Activated T-cell treated with anti-CD3 and anti-CD28 coated beads, Interleukin-2, amount 50 U/mL, for 24 hours (primary cell): ENCODE measurements at places on chromosomes 16 and 17.

GRCh38 chr17:61313461-61314326 is 85.9 kb upstream of the TBX2 start:
- DNase-seq, result no peak

DNA sequence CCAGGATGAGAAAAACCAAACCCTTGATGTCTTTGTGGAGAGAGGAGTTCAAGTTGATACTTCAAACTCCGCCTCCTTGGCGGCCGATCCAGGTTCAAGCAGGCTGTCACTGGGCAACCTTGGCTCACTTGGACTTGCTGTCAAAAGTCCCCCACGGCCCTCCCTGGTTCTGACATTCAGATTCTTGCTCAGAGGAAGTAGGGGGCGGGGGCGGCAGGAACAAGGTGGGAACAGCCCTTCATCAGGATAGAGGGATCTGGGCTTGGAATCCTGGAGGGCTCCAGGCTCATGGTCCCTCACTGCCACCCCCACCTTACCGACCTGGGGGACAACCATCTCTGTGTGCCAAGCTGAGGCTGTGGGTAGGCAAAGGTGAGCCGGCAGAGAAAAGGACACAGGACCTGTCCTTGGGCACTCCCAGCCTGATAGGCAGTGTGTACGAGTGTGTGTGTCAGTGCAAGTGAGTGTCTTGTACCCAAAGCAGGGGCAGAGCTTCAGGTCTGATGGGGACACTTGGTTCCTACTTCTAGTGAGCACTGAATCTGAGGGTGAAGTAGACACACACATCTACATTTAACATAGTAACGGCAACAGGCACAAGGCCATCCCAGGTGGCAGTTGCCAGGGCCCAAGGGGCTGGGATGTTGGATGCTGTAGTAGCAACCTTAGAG is 6.6 kb upstream of the TSPOAP1 start:
- DNase-seq, result peak; percentile 71

DNA sequence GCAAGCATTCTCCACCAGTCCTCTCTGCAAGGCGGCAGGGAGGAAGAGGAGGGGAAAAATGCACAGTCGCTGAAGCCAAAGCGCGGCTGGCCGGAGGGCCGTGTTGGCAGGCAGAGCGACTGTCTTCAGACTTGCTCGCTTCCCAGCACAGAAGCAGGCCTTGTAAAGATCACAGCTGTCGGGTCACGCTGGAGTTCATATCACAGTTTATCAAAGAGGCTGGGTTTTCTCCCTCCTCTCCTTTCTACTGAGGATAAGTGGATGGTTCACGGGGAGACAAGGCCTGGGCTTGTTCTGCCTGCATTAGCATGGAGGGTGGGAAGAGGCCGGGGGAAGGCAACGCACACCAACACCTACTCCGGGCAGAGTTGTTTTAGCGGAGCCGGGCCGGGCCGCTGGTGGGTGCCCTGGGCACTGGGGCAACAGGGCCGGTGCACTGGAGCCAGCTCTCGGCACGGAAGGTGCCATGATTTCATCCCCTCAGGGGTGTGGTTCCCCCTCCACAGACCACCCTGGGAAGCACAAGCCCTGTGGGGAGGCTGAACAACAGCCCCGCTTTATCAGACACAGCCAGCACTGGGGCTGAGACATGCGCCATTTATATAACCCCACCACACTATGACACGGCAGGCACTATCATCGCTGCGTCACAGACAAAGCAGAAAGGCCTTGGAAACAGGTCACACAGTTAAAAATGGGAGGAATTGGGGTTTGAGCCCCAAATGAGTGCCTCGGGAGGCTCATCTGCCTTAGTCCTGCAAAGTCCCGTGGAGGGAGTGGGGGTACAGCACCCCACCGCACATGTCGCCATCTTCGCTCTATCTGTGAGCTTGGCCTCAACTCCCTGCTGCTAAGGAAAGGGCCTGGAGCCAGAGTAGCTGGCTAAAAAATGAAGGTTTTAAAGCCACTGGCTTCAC is 40.3 kb upstream of the MTSS2 start:
- DNase-seq, result no peak

- no peak for DNase-seq
Measured at GRCh38 chr17:65586899-65587298, 25.5 kb upstream of the AXIN2 start.

DNA sequence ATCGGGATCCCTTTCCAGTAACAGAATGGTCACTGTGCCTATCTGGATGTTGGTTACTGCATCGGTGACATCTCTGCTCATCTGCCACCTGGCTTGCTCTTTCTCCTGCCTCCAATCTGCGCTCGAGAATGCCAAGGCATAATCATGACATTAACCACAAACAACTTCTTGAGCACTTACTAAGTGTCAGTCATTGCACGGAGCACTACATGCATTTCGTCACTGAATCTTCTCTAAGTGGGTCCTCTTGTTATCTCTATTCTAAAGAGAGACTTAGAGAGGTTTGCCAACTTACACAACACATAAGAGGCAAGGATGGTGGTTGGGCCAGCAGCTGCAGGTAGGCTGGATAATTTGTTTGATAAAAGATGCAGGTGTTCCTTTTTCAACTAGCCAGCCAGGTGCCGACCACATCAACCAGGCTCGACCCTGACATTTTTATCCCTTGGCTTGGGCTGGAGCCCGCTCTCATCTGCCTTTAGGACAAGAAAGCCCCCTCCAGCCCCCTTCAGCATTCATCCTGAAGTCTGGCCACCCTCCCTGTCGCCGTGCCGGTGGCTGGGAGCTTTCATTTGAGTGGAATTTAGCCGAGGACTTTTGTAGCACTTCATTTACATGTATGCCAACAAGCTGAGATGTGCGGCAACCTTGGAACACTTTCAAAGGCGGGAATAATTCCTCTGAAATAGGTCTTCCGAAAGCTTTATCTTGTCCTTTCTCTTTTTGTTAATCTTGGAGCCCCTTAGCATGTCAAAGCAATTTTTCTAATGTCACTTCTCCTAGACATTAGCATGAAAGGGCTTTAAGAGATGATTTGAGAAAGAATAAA is 89.3 kb upstream of the NKD1 start:
- no peak for DNase-seq

GRCh38 chr16:46972429-46973206 is 856 bp downstream of the DNAJA2 start:
- peak; percentile 72 for DNase-seq

DNA sequence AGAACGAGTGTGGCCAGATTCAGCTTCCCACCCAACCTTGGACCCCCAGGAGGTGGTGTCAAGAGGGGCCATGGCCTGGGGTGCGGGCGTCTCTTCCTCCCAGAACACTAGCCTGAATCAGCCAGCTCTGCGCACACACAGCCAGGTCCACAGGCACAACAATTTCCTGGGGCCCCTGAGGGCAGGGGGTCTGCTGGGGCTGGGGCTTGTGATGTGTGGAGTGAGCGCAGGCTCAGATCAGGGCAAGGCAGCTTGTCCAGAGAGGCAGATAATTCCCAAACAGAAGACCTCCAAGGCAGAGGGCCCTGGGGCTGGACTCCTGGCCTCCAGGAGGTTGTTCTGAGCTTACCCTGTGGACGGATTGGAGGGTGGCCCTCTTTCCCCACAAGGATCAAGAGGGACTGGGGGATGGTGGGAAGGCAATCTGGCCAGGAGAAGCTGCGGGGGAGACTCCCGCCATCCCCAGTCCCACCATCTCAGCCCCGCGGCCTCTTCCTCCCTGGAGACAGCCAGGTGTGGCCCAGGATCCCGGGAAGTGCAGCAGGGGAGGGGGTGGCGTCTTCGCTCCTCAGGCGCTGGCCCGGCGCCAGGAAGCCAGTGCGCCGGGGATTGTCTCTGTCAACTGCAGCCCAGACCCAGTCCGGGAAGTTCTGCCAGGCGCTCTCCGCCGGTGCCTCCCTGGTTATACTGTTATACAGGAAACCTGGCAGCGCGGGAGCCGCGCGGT is 52.0 kb upstream of the AMZ2 start:
- DNase-seq, result peak; percentile 60

DNA sequence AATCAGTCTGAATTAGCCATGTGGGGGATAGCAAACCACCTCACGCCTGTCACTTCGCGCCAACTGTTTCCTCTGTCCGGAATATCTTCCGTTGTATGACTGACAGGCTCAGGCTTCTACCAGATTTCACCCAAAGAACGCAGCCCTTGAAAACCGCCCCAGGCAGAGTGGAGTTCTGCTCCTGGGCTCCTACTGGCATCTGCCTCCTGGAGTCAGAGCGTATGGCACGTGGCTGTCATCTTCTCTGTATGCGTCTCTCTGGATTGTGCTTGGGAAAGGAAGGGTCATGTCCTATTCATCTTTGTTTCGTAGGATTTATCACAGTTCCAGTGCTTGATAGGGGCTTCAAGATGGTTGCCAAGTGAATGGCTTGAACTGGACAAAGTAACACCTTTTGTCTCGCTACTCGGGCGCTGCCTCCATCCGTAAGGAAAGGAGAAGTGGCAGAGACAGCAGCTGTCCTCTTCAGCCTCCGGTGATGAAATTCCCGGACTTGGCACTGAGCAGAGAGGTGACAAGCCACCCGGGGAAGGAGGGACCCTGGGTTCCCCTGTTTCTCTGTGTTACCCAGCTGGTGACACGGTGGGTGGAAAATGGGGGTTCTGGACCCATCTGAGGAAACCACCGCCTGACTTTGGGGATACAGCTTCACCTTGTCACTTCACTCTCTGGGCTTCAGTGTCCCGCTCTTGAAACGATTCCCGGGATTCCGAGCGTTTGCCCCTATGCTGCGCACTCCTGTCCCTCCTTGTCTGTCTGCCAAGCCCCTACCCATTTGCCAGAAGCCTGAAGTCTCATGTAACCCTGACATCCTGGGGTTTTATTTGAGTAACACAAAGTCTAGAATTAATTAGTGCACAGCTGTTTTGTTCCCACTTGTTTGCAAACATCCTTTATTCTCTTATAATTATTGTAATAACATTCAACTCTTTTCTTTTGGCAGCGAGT is 13.9 kb downstream of the KIAA0513 start:
- DNase-seq, result no peak

DNA sequence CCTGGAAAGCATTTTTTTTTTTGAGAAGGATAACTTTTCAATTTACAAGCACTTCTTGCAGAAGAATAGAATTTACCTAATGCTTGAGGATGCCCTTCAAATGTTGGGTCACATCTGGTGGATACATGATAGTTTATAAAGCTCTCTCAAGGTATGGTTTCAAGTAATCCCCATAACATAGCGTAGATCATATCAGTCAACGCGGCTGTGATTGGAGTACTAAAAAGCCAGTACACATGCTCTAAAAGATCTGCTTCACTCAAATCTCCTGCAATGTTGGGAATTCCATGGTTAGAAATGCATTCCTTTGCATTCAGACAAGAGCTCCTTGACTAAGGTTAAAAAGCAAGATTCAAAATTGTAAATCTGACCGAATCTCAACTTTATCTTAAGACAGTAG is 3.9 kb upstream of the KCNJ16 start:
- DNase-seq, result no peak

DNA sequence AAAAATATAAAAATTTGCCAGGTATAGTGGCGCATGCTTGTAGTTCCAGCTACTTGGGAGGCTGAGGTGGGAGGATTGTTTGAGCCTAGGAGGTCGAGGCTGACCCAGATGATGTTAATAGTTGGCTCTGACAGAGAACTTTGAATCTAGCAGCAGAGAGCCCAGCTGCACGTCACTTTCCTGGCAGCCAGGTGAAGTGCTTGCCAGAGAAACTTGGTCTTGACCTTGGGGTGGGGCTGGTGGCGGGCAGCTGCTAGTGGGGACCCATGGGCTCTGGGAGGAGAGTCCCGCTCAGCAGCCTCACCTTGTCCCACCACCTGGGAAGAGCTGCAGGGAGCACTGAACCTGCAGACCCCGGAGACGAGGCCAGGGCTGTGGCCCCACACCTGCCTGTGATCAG is 3.1 kb upstream of the C16orf74 start:
- DNase-seq, result no peak

DNA sequence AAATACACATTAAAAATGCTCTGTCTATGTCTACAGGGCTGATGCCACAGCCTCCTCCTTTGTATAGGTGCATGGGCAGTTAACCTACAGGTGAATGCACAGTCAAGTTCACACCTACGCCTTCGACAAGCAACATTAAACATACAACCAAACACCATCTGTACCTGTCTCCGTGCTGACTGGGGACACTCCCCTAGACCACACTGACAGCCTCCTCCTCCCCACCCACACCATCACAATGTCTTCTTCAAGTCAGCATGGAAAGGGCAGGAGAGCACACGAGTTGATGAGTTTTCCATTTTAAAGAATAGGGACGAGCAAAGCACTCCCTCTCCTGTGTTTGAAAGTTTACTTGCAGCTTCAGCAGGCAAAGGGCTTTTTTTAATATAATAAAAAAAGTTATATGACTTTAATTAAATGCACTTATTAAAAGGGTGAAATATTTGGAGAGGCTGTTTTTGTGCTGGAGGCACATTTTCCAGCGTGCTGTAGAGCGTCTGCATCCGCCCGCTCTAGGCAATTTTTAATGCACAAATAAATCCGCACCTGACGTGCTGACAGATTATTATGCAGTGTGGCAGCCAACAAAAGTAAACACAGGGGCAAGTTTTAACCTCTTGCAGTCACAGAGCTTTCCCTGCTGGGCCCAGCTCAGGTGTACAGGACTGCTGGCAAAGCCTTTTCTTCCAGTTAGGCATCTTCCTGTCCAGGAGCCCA is 367.9 kb downstream of the SOX9 start:
- no peak for DNase-seq

DNA sequence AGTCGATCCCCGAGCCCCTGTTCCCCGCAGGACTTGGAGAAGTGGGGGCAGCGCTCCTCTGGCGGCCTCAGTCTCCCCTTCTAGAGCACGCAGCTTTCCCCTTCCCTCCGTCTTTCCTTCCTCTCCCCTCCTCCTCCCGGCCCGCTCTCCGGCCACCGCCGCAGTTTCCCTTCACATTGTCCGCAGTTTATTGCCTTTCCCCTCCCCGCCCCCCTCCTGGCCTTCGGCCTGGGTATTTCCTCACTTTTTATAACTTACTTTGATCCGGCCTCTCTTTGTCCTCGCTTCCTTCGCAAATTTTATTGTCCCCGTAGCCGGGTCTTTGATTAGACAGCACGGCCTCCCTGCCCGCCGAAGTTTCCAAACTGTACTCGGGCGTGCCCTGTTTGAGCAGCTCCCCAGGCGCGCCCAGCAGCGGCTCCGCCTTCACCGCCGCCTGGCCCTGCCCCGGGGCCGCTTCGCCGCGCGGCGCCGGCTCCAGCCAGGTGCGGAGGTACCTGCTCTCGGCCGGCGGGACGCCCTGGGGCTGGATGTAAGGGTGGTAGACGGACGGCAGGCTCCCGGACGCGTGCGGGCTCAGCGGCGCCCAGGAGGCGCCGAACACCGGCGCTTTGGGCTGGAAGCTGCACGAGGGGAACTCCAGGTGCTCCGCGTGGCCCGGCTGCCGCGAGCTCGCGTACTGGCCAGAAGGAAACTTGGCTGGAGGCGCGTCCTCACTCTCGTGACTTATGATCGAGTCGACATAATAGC is 488 bp downstream of the HOXB9 start:
- DNase-seq, result peak; percentile 77

GRCh38 chr17:14918540-14918939 is 346.6 kb downstream of the PMP22 start:
- DNase-seq, result no peak

GRCh38 chr17:53472586-53472985 is 350.1 kb upstream of the KIF2B start:
- no peak for DNase-seq

GRCh38 chr17:47676510-47677165 is 17.3 kb upstream of the TBKBP1 start:
- DNase-seq, result no peak
